ENCODE measurements at places on chromosomes 4 and X.
A peak's percentile ranks its signal among the peaks of the same experiment; 100 is the strongest.

DNA sequence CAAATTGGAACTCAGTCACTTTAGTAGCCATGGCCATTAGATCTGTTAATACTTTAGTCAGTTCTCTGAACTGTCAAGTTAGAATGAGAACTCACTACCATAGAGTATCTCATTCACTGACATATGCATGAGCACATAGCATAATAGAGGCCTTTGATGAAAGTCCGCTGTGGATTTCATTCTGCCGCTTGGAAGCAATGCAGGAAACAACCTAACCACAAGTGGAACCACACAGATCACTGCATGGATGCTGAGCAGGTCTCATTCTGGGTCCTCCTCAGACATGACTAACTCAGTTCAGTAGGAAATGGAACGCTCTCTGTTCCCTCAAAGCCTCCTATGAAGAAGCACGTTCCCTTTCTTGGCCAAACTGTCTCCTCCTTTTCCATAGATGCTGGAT, 1624.8 kb upstream of the TENM3 start:
- DNase-seq = no peak

DNA sequence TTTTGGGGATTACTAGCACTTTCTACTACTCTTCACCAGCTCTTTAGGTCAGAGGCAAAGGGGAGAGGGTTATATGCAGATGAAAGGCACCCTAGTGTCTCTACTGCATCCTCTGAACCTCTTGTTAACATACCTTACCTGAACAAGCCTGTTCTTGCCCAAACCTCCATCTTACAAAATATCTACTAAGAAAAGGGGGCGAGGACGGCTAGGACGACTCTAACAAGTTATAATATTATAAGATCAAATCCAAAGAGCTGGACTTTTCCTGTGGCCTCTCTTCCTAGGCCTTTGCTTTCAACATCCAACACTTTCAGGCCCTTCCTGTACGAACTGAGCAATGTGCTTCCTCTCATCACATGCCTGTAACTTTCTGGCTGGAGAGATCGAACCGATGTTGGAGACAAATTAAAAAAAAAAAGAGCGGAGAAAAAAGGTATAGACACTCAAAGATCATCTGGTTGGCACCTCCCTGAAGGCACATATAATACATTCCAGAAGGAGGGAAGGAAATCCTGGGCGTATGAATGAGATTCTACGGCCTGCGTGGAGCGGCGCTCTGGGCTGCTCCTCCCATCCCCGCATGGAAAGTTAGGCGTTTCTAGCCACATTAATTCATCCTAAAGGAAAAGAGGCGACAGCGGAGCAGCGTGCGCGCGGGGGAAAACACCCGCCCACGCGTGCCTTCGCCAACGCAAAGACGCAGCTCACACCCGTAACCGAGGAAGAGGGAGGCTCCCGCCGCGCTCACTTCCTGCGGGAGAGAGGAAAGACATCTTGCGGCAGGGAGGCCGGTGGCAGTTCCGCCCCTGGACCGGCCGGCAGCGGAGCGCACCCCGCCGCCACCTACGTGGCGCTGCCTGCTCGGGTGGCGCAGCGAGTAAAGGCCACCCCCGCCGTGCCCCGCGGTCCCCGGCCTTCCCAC, 808 bp downstream of the PRDM5 start:
- DNase-seq = peak; percentile 49

GRCh38 chr4:4759883-4760282, 99.6 kb upstream of the MSX1 start:
- DNase-seq = no peak

- DNase-seq = no peak
These were observed 12.8 kb upstream of the SLC2A9 start for GRCh38 chr4:10034136-10034535.

Measured in activated T-cell treated with anti-CD3 and anti-CD28 coated beads, Interleukin-2, amount 50 U/mL, for 72 hours (primary cell).